ENCODE measurements at places on chromosomes 2 and 18.

- no peak for DNase-seq
These were observed 41.5 kb downstream of the RNF152 start for GRCh38 chr18:61851279-61851678.

- no peak for DNase-seq
These were observed 26.6 kb upstream of the GBX2 start for GRCh38 chr2:236194786-236195185.

DNA sequence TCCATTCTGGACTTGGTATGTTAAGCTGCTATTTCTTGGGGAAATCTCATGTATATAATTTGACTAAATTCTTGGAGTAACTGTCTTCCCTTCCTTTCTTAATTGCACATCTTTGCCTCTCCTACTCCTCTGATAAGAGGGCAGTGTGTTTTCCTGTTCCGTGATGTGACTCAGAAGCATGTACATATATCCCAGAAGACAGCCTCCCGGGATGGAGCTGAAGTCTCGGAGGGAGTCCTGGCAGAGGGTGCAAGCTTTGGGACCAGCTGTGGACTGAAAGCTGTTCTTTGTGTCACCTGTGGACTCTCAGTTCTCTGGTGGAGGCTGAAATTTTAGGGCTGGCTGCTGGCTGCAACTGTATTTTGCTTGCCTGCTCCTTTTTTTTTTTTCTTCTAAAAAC lies 54.7 kb upstream of the MGAT5 start:
- DNase-seq: no peak

DNA sequence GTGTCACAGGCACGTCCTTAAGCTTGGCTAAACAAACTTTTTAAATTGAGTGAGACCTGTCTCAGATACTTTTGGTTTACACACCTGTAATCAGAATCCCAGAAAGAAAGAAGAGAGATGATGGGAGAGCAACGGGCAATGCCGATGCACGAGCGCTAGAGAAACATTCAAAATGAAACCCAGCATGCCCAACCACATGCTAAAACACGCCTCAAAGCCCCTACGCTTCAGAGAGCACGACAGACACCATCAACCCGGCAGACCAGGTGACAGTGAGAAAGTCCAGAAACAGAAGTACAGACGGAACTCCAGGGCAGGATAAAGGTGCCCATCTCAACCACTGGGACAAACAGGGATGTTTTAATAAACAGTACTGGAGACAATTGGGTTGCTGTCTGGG lies 85.5 kb downstream of the HDAC4 start:
- no peak for DNase-seq

DNA sequence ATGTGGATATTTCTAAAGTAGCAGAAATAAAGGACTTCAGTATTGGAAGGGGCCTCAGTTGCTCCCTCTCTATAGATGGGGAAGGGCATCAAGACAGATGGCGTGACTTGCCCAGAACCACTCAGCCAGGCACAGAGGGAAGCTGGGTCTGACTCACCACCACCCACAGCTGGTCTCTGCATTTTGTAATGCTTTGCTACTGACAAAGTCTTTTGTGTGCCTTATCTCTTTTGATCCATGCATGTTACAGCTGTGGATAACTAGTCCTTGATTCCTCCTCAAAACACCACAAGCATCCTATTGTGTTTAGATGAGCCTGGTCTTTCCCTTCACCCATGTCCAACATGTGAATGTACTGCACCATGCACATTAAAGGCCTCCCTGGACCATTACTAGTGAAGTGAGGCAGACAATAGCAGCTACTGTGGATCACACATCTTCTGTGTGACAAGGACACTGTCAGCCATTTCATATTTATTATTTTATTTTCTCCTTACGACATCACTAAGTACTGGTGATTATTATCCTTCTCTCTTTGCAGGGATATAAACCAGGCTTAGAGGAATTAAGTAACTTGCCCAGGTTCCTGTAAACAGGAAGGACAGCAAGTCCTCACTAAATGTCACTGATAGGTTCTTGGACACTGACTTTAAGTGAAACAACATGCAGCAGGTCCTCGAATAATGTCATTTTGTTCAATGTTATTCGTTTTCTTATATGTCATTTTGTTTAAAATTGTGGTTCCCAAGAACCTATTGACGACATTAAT lies 29.6 kb upstream of the IL37 start:
- DNase-seq: peak; percentile 33

- DNase-seq: no peak
These were observed 43.0 kb upstream of the MGAT4A start for GRCh38 chr2:98773907-98774306.

DNA sequence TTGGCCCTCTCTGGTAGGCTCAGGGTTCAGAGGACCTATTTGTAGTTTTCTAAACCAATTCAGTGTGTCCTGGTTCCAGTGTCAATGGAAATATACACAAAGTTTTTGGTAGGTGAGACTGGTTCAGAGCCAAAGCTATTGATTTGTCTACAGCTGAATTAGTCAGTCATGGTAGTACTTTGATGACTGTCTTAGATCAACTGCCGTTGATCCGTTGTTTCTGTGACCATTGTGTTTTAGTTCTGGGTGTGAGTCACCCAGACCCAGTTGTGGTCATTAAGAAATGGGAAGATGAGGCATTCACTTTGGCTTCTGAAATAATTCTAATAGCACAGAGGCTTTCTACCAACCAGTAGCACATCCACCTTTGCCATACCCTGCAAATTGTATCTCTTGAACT lies 16.0 kb upstream of the RPE start:
- no peak for DNase-seq

GRCh38 chr18:44735096-44735495 lies 54.4 kb downstream of the SETBP1 start:
- DNase-seq: no peak
